ENCODE measurements at places on chromosomes 1 and 21. TPM values are rescaled to one million over a fixed set of nuclear protein-coding genes. Genes with fewer than 3 reads are reported as not detected.

Gene OR2L13
- total RNA-seq: not detected

Gene ZNF648
- not detected for total RNA-seq

Gene CD1C
- total RNA-seq: not detected

Gene SEC16B
- 0.39 TPM for total RNA-seq

Gene PLA2G2F
- not detected for total RNA-seq

Gene HES3
- not detected for total RNA-seq

Gene CD101
- total RNA-seq: 0.39 TPM

Gene ENAH
- 15.3 TPM for total RNA-seq

Gene LDLRAD1
- total RNA-seq: not detected

Gene PDC
- not detected for total RNA-seq

Gene TMEM35B
- total RNA-seq: 50.1 TPM

Gene IL24
- total RNA-seq: not detected

Gene CSF3R
- not detected for total RNA-seq

Gene C1orf116
- not detected for total RNA-seq

Gene HSPB7
- total RNA-seq: not detected

Gene FAM72B
- 2.3 TPM for total RNA-seq

Gene SPATA6
- total RNA-seq: 2.4 TPM

Gene USP25
- 50.2 TPM for total RNA-seq

Gene FOXD2
- 0.13 TPM for total RNA-seq

Gene FTCD
- 0.13 TPM for total RNA-seq

Gene ATP1A4
- total RNA-seq: not detected

Gene SLC22A15
- total RNA-seq: not detected

Gene KRTAP10-4
- total RNA-seq: not detected

Gene CTH
- total RNA-seq: 1.0 TPM

Gene OPRD1
- total RNA-seq: not detected

Gene SUSD4
- under 0.01 TPM for total RNA-seq

Gene CCDC181
- total RNA-seq: not detected

Gene PPFIA4
- 0.13 TPM for total RNA-seq

Gene MYBPH
- not detected for total RNA-seq

Gene S100A8
- not detected for total RNA-seq

Gene CCDC30
- total RNA-seq: 0.26 TPM

Gene BTBD8
- 2.3 TPM for total RNA-seq

Gene FNDC5
- total RNA-seq: 0.51 TPM

Gene MIXL1
- total RNA-seq: 0.13 TPM

Gene MXRA8
- total RNA-seq: not detected

Gene CD164L2
- not detected for total RNA-seq

Gene AIRE
- not detected for total RNA-seq

Gene CYP4Z1
- total RNA-seq: under 0.01 TPM

Gene SYPL2
- total RNA-seq: under 0.01 TPM

Gene PSRC1
- total RNA-seq: 4.5 TPM

Gene BMP8B
- total RNA-seq: 0.13 TPM

Gene TCEA3
- total RNA-seq: 0.13 TPM

Gene TNFRSF8
- under 0.01 TPM for total RNA-seq

Gene OR2T2
- not detected for total RNA-seq

Gene C2CD2
- total RNA-seq: 33.9 TPM

Gene PFKFB2
- total RNA-seq: 0.90 TPM

Gene TRIM58
- total RNA-seq: 0.25 TPM

Gene CYB5RL
- total RNA-seq: 5.3 TPM

All from dermis microvascular lymphatic vessel endothelial cell (primary cell).